ENCODE measurements at places on chromosomes 3 and 15.

DNA sequence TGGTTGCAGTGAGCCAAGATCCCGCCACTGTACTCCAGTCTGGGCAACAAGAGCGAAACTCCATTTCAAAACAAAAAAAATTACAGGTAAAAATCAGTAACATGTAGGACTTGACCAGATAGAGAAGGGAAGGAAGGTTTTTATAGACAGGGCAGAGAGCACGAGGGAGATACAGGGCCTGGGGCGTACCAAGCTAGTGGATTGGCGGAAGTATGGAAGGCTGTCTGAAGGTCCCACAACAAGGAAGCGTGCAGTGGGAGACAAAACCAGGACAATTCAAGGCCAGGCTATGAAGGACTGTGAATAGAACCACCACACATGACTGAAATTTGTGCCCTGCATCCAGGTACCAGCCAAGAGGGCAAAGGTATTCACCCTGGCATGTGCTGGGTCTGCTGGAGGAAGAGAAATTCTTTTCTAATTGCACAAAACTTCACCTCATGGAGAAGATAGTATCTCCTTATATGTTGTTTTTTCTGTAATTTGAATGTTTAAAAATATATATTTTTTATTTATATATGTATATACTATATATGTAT is 33.0 kb upstream of the BCL2A1 start:
- no peak for DNase-seq

GRCh38 chr3:141881702-141882101 is 5.3 kb downstream of the ATP1B3 start:
- no peak for DNase-seq

GRCh38 chr3:186176373-186176990 is 67.6 kb upstream of the ETV5 start:
- no peak for DNase-seq

GRCh38 chr3:128076483-128077201 is 24.4 kb downstream of the SEC61A1 start:
- no peak for DNase-seq

GRCh38 chr3:173624086-173624485 is 226.5 kb downstream of the NLGN1 start:
- no peak for DNase-seq

DNA sequence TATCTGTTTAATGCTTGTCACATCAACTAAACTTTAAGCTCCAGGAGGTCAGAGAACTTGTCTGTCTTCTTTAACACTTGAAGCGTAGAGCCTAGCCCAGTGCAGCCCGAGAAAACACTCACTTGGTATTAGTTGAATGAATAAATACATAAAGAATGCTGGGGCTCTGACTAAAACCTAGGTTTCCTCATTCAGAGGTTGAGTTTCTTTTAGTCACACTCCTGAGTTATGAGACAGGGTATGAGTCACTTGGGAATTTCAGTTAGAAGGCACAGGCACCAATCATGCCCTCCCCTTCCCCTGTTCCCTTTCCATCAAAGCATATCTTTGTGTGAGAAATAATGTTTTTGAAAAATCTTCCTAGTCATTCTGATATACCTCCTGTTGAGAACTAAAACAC is 589.8 kb upstream of the DPPA4 start:
- peak; percentile 93 for DNase-seq

DNA sequence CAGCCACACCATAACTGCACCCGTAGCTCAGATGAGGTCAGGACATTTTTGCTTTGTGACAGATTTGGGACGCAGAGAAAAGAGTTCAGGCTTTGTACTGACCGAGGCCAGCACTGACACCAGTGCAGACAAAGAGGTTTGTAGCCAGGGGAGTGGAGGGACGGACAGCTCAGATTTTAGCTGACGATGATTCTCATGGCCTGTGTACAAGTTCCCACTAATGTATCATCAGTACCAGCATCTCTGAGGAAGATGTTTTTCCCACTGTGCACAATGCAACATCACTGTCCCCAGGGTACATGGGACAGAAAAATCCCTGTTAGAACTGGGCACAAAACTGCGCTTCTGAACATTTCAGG is 112.7 kb downstream of the SLCO3A1 start:
- DNase-seq, result no peak

DNA sequence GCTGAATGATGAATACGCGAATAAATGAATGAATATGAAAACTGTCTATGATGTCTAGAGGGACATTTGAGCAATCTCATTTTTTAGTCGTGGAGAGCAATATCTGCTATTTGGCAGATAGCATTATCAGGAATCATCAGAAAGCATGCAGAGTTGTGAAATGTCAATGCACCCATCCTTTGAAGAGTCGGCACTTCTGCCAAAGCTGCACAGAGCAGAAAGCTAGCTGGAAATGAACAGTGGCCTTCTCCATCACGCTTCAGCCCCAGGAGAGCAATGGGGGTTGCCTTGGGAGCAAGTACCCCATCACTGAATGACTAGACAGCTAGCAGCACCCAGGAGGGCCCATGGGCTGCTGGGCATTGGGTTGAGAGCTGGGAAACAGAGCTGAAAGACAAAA is 69.1 kb upstream of the PROK2 start:
- DNase-seq, result no peak

DNA sequence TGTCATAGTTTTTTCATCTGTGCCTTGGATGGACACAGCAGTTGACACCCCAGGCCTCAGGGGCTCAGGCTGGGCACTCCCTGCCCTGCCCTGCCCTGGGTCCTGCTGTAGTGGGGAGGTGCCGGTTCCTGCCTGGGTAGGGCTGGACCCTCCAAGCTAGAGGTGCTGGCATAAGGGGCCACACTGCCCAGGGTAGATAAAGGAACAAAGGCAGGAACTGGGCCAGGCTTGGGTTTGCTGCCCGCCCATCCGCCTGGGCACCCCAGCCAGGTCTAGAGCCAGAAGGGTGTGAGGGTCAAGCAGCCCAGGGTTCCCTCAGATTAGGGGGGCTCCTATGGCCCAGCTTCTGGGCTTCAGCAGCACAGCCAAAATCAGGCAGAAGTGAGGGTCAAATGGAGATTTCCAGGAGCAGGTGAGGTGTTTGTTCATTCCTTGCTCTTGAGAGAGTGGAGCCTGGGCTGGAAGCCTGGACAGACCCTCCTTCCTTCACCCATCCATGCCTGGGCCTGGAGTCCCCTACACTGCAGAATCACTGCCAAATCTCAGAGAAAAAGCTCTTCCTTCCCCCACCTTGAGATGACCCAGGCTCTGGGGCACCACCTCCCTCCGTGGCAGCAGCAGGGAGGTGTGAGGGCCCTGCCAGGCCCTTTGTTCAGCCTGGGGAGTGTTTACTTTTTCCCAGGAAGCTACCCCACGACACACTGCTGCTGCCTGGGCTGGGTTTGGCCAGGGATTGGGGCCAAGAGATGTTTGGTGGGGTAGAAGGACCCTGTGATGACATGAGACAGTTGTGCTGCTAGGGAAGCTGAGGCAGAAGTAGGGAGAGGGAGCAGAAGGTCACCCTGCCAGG is 7.1 kb downstream of the SEMA3F start:
- DNase-seq, result no peak

GRCh38 chr15:67176195-67176971 is 78.1 kb downstream of the AAGAB start:
- DNase-seq, result no peak

DNA sequence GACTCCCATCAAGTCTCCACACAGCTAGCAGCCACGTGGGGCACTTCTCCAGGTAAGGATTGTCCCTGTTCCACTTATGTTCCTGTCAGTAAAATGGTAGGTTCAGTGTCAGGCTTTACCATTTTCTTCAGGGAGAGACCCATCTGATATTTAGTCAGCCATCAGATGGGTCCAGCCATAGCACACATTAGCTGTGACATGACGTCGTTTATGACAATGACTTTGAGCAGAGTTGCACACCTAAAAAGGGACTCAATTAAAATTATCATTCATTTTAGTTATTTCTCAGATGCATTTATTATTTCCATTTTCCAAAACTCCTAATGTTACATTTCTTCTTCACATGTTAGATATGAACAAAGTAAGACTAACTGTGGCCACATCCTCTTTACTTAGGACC is 68.2 kb upstream of the SNRPN start:
- DNase-seq, result no peak

DNA sequence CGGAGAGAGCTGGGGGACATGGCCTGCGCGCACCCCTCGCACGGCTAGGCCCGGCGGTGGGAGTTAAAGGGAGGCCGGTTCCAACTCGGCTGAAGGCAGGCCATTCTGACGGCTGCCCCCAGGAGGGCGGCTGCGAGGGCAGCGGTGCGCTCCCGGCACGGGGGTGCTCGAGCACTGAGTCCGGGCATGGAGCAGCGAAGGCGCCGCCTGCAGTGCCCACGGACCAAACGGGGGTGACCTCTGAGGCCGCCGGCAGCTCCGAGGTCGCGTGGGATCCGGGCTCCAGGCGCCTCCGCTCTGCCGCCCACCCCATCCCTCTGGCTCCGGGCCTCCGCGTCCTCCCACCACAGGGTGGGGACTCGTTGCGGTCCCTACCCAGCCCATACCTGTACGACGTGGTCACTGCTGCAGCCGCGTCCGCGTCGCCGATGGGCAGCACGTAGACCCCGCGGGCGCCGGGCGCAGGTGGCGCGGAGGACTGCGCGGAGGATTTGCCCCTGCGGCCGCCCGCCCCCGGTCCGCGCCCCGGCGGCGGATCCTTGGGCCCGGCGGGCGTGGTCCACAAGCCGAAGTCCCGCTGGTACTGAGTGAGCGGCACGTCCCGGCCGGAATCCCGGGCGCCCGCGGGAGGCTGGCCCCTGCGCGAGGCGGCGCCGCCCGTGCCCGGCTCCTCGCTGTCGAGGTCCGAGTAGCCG is 469 bp downstream of the MAP6D1 start:
- peak; percentile 38 for DNase-seq

Measured in Caki2 (cell line).